T-cell (primary cell): ENCODE measurements at places on chromosomes 4 and X.

DNA sequence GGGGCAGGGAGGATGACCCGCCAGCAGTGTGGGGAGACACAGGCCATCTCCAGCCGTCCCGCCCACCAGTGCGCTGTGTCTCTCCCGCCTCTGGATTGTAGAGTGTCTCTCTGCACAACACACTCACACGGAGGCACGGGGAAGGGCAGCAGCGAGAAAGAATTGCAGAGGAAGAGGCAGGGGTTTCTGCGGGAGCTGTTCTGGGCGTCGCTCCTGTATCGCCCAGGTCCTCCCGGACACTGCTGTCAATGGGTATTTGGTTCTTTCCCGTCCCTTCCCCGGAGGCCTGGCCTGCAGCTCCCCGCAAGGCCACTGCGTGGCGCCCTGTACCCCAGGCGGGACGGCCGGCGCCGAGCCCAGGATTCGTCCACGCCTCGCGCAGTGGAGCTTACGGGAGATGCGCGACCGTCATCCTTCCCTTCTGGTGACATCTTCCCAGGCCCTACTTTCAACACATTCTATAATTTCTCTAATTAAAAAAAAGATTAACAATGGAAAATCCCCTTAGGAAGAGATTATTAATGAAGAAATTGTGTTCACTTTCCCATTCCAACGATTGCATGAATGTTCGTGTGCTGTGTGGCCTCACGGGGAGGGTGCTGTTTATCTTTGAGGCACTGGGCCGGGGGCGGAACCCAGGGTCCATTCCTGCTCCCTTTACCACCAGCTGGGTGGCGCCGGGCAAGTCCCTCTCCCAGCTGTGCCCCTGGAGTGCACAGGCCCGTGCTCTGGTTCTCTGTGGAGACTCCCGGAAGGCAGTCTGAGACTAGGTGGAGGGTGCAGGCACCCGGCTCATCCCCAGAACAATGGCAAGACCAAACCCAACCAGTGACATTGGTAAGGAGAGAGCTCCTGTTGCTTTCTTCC lies 95.7 kb downstream of the CPZ start:
- no peak for DNase-seq

GRCh38 chrX:10579112-10580011 lies 41.0 kb downstream of the MID1 start:
- no peak for DNase-seq

DNA sequence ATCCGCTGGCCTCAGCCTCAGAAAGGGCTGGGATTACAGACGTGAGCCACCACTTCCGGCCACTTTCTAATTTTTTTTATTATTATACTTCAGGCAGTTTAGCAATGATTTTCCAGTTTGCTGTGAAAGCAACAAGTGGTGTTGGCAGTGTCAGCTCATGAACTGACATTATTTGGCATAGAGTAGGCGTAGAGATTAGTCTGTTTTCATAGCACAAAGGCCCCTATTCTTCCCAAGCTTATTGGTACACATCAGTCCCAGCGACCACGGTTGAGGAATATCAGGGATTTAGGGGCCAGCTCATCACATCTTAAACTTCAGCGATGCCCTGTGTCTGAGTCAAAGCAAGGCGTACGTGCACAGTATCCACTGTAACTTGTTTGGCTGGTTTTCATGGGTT lies 53.0 kb upstream of the RASSF6 start:
- DNase-seq = no peak

DNA sequence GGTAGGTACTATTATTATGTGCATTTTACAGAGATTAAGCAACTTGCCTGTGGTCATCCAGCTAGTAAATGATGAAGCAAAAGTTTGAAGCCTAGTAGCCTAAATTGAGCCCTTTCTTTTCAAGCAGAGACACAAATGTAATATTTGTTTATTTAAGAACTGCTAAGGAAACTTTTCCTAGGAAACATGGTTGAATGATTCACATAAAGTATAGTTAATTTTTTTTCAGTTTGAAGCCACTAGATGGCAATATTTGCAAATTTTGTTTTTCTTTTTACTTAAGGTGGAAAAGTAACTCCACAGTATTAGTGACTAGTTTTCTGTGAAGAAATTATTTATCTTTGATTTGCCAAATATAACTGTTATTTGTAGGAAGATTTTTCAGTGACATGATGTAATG lies 52.8 kb upstream of the ANKRD17 start:
- DNase-seq = no peak

GRCh38 chr4:167581449-167581965 lies 347.2 kb upstream of the SPOCK3 start:
- DNase-seq = no peak

DNA sequence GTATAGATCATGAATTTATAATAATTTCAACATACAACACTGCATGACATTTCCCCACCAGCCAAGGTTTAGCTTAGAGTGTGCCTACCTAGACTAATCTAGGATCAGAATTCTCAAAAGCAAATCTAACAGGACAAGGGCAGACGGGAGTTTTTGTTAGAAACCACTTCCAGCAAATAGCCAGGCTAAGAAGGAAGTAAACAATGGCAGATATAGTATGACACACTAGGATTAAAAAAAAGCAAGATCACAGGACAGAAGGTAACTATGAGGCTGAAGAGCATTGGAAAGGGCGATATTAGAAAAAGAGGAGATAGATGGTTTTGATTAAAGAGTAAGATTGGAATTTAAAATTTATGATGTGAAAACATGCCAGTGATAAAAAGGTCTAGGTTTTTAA lies 124.8 kb downstream of the LRBA start:
- DNase-seq = no peak

DNA sequence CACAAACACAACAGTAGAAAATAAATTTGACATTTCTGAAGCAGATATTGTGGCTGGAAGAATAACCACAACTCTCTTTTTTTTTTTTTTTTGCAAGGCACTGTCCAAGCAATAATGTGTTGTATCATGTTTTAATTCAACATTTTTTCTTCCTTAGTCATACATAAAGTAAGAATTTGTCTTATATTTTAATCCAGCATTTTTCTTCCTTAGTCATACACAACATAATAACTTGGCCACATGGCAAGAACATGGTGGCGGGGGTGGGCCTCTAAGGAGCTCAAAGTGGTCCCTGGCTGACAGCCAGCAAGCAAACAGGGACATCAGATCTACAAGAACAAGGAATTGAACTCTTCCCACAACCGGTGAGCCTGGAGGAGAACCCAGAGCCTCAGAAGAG lies 20.2 kb downstream of the FBXW7 start:
- no peak for DNase-seq

GRCh38 chr4:55032788-55033187 lies 92.6 kb downstream of the KDR start:
- DNase-seq = no peak

DNA sequence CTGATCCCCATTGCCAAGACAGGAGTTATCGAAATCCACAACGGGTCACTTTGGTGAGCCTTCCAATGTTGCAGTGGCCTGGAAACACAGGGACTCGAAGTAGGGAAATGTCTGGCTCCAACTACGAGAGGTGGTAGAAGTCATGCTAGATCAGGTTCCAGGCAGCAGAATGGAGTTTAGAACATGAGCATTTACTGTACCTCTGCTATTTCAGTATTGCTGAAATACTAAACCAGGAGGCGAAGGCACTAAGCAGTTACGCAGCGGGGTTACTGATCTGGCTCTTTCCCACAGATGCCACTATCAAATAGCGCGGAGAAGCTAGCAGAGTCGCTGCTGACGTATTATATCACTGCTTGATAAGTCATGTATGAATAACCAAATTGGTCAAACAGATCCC lies 56.3 kb downstream of the PTCHD1 start:
- no peak for DNase-seq

DNA sequence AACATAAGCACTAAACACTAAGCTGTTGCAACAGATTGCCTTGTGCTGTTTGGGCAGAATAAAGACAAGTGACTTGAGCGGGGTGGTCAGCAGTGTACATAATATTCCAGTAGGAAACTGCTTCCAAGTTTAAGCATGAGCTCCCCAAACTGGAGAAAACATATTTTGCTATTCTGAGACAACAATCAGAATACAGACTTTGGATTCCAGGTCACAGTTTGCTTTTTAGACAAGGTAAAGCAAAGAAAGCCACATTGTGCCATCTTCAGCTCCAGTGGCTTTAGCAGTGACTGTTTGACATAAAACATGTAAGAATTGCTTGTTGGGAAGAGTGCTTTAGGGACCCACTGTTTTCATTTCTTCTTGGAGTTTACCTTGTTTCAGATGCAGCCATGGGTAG lies 136.0 kb downstream of the FNIP2 start:
- no peak for DNase-seq

DNA sequence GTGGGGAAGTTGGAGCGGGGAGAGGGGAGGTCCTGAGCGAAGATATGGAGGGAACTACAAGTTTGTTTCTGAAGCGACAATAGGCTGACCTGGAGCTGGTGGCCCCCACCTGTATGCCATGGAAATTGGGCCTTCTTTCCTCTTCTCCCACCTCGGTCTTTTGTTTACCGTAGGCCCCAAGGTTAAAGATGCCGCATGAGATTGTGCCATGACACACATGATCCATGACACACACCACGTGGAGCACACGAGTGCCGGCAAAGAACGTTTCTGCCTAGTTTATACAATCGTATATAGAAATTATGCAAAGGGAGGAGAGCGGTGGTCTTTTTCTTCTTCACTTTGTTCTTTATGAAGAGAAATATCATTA lies 408 bp downstream of the TMEM33 start:
- no peak for DNase-seq

GRCh38 chr4:1883583-1883982 lies 12.4 kb downstream of the NSD2 start:
- DNase-seq = no peak

DNA sequence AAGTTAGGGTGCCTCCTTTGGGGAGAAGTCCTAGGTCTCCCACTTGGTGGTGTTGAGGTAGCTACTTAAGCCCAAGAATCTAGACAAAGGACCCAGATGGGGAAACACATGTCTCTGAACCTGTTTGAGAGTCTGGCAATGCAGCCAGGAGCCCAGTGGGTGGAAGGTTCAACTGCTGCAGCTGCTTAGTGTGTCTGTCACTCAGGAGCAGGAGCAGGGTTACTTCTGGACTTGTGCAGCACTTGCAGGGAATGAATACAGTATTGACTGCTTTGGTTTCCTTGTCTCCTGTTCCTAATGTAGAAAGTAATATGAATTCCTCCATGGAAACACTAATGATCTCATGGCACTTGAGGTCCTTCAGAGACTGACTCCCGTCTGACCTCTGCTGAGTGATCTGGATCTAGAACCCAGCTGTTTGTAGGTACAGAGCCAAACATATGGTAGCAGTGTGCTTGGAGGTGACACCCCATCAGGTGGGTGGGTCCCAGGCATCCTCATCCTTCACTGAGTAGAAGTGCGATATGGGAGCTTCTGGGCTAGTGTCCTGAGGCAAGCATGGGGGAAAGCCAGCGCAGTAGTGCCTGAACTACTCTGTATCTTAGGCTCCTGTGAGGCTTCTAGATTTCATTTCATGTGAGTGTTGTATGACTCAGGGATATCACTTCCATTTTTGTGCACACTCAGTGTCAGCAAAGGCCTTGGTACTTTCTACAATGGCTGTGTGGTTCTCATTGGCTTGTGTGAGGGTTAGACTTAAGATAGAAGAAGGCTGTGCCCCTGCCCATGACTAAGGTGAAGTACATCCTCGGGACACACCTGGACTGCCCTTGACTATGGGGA lies 85.0 kb upstream of the WDR1 start:
- no peak for DNase-seq

- no peak for DNase-seq
Observed at GRCh38 chr4:172356016-172356415, 542.8 kb downstream of the GALNTL6 start.

DNA sequence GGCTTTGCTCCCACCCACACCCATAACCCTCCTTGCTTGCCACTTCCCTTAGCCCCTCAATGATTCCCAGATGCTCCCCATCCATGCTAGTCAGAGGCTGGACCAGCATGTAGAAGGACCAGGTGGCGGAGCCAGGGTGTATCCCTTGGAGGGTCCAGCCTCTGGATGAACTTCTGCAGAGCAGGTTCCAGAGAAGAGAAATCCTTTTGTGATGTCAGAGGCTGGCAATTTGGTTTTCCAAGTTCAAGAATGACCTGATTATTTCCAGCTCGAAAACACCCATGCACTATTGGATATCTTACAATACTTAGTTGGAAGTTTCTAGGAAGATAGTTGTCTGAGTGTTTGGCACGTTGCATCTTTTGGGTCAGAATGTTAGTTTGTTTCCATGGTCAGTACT lies 168.3 kb upstream of the RPS6KA3 start:
- DNase-seq = no peak

DNA sequence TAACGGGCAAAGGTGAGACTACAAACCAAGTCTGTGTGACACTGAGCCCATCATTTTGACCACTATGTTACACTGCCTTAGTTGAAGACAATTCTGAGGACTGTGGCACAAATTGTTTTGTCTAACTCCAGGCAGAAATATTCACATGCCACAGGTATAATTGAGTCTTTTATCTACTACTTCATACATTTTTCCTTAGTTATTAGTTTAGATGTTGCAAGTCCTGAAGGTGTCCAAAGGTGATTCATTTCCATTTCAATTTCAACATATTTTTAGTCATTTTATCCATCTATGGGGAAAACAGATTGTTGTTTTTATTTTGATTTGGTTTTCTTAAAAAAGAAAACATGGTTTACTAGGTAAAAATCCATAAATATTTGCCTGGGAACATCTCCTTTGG lies 341.7 kb upstream of the SMIM31 start:
- no peak for DNase-seq

DNA sequence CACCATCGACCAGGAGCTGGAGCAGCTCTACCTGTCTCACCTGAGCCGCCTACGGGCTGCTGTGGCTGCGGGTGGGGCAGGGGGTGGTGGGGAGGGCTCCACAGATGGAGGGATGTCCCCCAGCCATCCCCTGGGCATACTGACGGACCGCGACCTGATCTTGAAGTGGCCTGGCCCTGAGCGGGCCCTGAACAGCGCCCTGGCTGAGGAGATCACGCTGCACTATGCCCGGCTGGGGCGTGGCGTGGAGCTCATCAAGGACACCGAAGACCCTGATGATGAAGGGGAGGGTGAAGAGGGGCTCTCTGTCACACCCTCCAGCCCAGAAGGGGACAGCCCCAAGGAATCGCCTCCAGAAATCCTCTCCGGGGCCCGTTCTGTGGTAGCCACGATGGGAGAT lies 16.5 kb downstream of the PPP1R3F start:
- no peak for DNase-seq

DNA sequence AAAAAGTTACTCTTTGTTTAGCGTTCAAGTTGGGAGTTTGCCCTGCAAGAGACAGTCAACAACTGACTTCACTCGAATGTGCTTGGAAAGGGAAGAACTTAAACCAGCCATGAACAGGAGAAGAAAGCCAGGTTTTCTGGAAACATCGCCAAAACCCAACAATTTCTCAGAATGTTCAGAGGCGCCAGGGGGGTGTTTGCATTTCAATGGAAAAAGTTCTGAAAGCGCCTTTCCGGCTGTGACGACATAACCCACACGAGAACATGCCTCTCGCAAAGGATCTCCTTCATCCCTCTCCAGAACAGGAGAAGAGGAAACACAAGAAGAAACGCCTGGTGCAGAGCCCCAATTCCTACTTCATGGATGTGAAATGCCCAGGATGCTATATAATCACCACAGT lies 78.1 kb upstream of the ADGRA3 start:
- DNase-seq = no peak

- no peak for DNase-seq
Observed at GRCh38 chrX:30248854-30249253, 1.9 kb downstream of the MAGEB1 start.
